Activated CD4-positive, alpha-beta T cell treated with anti-CD3 and anti-CD28 coated beads for 4 hours (primary cell): ENCODE measurements at places on chromosomes 12 and 14.

DNA sequence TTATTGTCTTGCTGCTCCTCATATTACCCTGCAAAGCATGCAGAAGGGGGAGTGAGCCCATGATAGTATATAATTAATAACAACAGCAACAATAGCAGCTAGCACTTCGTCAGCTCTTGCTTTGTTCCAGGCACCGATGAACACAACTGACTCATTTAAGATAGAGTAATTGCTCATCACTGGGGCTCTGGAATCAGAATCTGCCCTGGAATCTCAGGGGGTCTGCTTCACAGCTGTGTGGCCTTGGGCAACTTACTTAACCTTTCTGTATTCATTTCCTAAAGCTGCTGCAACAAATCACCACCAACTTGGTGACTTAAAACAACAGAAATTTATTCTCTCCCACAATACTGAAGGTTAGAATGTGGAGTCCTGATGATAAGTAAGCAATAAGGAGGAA lies 55.0 kb upstream of the PSMC1 start:
- no peak for DNase-seq

DNA sequence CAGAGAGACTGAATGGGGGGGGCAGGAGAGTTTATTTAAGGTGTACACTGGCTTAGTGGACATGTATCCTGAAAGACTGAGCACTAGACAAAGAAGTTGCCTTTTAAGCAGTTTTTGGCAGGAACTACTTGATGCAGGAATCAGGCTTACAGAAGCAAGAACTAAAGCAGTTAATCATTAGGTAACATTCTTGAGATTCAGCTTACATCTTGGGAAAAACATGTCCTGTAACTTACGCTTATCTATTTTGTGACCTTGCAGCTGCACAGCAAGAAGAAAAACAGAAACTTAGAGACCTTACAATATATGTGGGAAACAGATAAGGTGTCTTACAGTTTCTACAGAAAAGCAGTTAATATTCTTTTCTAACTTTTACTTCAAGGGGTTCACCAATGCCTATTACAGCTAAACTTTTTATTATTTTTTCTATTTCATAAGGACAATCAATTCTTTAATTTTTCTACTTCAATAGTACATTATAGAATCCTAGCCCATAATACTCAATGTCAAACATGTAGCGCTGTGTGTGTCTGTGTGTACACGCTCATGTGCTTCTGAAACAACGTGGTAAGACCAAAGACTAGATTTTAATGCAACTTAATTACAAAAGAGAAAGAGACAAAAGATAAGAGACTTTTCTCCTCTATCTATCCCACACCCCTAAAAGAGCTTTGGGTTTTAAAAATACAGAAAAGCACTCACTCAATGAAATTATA lies 276.9 kb downstream of the PRKD1 start:
- no peak for DNase-seq

- no peak for DNase-seq
These were observed 29.5 kb upstream of the INF2 start for GRCh38 chr14:104659764-104660523.

GRCh38 chr14:74937171-74937570 lies 14.1 kb upstream of the RPS6KL1 start:
- DNase-seq, result no peak

GRCh38 chr12:124359671-124360581 lies 65.0 kb downstream of the RFLNA start:
- DNase-seq, result no peak

DNA sequence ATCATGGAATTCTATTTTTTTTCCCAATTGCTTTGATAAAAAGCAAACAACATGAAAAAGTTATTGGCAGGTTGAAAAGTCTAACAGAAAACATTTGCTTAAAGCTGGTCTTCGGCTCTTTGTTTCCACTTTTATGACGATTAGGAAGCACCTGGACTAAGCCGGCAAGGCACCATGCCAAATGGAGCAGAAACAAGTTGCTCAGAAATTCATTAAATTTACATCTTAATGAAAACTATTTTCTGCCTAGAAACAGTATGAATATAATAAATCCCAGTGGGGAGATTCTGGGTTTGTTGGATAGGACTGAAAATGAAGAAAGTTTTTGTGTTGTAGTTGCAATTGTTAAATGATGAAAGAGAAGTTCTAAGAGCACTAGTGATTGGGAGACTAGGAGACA lies 51.4 kb upstream of the OR9K2 start:
- DNase-seq, result no peak
